CD8-positive, alpha-beta T cell (primary cell): ENCODE measurements at places on chromosomes 3 and 15.

DNA sequence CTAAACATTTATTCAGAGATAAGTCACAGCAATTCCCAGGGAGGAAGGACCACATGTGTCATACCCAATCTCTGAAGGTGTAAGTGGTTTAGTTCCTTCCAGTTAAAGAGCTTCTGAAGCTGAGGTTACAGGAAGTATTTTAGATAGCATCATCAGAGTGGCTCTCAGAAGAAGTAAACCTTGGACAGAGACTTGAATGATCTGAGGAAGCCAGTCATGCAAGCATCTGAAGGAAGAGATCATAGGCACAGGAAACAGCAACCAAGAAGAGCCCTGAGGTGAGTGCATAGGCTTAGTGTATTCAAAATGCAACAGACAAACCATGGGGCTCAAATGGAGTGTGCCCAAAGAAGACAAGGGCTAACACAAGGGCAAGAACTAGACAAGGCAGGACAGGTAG lies 210.3 kb downstream of the ULK4 start:
- no peak for DNase-seq

GRCh38 chr3:23331141-23331935 lies 128.2 kb downstream of the UBE2E2 start:
- no peak for DNase-seq

DNA sequence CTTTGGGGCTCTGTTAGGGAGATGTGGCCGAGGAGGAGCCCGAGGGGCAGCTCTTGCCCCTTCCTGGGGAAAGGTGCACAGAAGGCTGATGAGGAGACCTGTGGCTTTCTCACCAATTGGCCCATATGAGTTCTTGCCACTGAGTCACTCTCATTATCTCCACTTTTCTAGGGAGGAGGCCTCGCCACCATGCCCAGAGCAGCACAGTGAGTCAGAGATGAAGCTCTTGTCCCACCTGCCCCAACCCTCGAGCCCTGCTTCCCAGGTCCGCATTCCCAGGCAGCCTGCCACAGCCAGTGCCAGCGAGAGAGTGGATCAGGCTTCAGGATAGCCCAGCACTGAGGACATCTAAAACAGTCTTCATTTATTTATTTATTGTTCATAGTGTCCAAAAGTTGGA lies 53.5 kb downstream of the AMOTL2 start:
- no peak for DNase-seq

- no peak for DNase-seq
These were observed 580.2 kb downstream of the AGBL1 start for GRCh38 chr15:86659724-86660411.

DNA sequence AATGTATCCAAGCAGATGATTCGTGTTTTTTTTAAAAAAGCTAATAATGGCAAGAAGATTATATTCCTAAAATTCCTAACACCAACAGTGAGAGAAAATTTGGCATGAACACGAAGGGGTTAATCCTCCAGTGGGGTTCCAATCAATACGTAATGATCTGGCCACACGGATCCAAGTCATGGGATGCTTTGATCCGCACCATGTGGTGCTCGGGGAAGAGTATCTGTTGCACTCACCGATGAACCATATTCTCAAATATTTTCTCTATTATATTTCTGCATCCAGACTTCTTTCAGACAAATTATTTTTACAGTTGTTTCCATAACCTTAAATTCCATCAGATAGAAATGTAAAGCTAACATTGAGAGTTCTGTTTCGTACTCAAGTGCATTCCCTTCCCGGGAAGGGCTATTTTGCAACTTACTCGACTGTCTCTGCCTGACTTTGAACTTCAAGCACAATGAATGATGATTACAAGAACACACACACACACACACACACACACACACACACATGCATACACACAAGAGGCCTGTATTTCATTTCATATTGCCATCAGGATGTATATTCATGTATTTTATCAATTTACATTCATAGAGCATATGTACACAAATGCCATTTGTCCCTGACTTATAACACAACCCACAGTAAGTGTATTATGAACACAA lies 567.2 kb downstream of the FOXP1 start:
- no peak for DNase-seq

- DNase-seq = no peak
These were observed 54.8 kb downstream of the MEGF11 start for GRCh38 chr15:66198757-66199156.

- DNase-seq = no peak
These were observed 134.0 kb downstream of the PGPEP1L start for GRCh38 chr15:98873441-98874218.

GRCh38 chr15:58929891-58930416 lies 3.5 kb downstream of the SLTM start:
- DNase-seq = no peak

- DNase-seq = no peak
These were observed 567.3 kb downstream of the GRM7 start for GRCh38 chr3:7428206-7428718.

DNA sequence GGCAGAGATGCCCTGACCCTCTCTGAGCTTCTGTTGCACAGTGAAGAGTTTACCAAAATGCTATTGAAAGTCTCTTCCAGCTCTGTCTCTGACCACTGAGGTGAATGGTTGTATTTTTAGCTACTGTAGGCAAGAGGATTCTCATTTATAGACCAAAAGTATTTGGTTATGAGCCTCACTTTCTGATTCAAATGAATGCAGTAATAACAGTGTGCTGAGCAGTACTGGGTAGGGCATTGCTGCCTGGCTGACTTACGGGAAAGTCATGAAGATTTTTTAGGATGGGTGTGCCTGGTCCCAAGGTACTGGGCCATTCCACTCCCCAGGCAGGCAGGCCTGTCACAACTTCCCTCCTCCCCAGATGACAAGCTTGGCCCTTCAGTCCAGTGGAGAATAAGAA lies 15.5 kb downstream of the PLA1A start:
- DNase-seq = no peak

DNA sequence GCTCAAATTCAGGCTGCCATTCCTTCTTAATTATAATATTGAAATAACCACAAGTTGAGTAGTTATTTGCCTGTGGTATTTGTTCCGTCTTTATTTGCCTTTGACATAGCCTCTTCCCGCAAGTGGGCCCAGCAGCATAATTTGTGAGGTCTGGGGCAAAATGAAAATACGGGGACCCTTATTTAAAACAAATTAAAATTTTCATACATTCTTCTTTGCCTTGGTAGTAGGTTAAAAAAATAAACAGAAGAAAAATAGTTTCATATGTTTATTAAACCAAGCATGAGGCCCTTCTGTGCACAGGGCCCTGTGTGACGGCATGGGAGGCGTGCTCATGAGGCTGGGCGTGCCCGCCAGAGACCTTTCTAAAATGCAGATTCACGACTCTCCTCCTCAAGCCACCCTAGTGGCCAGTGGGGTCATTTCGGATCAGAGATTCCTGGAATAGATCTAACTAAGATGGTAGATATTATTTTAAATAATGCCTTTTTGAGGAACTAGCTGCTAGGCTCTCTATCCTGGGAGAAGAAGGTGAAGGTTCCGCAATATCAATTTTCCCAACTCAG lies 35.4 kb downstream of the MASP1 start:
- no peak for DNase-seq

DNA sequence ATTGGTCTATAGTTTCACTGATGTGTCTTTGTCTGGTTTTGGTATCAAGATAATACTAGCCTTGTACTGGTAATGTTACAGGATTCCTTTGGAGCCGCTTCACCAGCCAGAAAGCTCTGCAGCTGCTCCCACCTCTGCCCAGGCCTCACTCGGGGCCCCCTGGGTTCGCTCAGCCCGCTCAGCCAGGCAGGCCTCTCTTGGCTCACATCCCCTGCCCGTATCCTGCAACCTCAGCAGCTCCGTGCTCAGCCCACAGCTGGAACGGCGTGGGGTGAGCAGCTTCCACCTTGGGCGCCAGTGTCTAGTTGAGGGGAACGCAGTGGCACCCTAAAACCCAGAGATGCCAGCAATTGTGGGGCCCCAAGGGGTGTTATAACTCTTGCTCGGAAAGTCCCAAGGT lies 429.7 kb upstream of the ROBO2 start:
- no peak for DNase-seq

DNA sequence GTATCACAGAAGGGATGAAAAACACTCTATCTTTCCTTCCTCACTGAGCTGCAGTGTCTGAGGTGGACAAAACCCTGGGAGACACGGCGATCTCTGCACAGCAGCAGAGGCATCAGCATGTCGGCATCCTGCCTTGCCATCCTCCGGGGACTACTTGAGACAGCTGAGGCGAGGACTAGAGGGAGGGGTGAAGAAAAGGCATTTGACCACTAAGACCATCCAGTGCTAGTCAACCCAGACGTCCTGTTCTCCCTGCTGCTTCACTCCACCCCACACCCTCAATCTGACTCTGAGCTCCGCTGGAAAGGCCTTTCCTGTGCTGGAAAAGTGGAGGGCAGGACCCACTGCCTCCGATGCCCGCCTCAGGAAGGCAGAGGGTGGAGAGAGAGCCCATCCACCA lies 67.3 kb downstream of the VGLL4 start:
- no peak for DNase-seq

DNA sequence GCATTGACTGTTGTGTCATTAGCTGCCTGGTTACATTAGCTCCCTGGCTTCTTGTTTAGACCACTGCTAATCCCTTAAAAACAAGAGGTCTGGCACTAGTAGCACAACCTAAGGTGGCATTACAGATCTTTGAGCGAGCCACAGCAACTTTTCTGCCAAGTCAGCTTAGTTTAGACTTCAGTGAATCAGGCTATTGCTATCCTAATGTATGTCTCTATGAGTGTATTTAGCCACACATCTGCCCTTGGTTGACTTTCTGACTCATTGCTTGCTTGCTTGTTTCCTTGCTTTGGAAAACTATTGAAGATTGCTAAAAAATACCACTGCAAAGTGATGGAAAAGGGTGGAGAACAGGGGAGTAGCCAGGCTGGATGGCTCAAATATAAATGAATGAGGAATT lies 50.2 kb downstream of the CHP1 start:
- DNase-seq = no peak

DNA sequence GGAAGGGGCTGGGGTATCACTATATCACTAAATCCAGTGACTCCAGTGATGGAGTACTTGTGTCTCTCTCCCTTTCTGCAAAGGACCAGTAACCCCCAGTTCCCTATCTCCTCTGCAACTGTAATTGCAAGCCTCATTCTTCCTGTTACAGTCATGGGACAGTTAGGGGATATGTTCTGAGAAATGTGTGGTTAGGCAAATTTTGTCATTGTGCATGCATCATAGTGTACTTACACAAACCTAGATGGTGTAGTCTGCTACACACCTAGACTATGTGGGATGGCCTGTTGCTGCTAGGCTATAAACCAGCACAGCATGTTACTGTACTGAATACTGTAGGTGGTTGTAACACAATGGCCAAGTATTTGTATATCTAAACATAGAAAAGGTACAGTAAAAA lies 2.2 kb downstream of the VPS8 start:
- no peak for DNase-seq

- no peak for DNase-seq
These were observed 70.4 kb upstream of the SLC7A14 start for GRCh38 chr3:170656284-170656683.

DNA sequence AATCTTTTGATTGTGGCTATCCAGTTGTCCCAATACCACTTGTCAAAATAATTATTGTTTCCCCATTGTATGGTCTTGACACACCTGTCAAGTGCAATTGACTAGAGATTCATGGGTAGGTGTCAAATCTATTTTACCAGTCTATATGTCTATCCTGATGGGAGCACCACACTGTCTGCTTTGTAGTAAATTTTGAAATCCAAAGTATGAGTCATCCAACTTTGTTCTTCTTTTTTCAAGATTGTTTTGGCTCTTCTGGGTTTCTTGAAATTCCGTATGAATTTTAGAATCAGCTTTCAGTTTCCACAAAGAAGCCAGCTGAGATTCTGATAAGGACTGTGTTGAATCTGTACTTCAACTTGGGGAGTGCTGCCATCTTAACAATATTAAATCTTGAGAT lies 71.9 kb downstream of the CSNK1G1 start:
- no peak for DNase-seq

- DNase-seq = no peak
These were observed 23.7 kb downstream of the XXYLT1 start for GRCh38 chr3:195247086-195247862.

- peak; percentile 66 for DNase-seq
These were observed 31.4 kb downstream of the STARD5 start for GRCh38 chr15:81292523-81293001.

DNA sequence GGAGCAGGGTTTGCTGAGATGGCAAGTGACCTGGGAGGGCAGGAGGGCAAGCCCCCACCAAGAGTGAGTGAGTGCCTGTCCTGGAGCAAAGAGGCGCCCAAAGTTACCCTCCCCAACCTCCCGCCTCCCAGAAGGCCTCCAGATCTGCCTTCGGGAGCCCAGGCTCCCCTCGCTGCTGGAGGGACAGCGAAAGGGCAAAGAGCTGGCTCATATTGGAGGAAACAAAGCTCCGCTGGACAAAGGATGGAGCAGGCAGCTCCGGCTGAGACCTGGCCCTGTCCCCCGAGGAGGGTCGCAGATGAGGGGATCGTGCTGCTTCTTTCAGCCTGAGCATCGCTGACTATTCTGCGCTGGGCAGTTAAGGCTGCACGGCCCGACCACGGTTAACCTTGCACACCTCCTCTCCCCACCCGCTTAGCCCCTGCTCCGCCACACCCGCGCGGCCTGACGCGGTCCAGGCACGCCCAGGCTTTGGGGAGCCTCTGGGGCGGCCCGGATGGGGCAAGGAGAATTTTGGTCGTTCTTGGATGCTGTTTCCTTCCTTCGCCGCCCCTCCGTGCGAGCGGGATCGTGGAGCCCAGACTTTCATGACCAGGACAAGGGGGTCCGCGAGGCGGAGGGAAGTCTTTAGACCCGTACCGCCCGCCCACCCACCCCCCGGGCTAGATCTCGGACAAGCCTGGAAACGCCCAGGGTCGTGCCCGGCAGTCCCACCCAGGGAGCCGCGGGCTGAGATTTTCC lies 651 bp downstream of the PLCD1 start:
- DNase-seq = no peak

DNA sequence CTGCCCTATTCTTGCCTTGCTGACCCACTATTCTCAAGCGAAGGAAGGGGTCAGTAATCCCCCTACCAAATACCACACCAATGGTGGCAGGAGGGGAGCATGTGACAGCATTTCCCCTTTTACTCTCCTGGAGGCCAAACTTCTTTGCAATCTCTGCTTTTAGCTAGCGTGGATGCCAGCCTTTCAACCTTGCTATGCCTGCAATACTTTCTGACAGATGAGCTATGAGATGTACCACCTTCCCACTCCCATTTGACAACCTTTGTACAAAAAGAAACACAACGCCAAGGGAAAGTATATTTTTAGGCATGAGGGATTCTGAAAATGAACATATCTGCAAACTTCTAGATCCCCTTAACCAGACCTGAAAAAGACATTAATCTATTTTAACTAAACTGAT lies 302.1 kb downstream of the FHIT start:
- DNase-seq = no peak

- no peak for DNase-seq
These were observed 85.6 kb downstream of the MYLK start for GRCh38 chr3:123798550-123798949.

- DNase-seq = peak; percentile 14
These were observed 427 bp downstream of the MBD4 start for GRCh38 chr3:129439226-129439816.

- no peak for DNase-seq
These were observed 46.4 kb downstream of the TNFAIP8L3 start for GRCh38 chr15:51048308-51048707.

GRCh38 chr3:41075975-41076374 lies 123.3 kb upstream of the CTNNB1 start:
- DNase-seq = no peak
